ENCODE measurements at places on chromosomes 6 and 20.

GRCh38 chr6:3324262-3324942 lies 65.7 kb downstream of the PSMG4 start:
- DNase-seq = no peak

DNA sequence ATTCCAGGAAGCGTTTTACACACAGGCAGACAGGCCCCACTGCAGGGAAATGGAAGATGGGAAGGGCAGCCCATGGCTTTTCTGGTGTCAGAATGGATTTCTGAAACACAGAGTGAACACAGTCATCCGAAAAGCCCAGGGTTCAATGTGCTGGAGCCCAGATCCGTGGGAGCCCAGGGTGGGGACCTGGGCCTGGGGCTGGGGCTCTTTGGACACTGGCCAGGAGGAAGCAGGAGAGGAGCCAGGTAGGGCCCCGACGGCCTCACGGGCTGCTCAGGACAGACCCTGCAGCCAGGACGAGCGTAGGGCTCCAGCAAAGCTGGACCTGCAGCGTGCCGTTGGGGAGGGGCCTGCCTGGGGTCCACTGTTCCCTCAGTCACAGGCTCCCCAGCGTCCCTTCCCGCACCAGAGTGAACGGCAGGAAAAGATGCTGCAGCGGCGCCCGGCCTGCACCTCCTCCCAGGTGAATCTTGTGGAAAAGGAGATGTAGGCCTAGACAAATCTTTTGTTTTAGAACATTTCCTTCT lies 24.3 kb upstream of the LSM14B start:
- no peak for DNase-seq

GRCh38 chr6:29730575-29731126 lies 7.4 kb downstream of the HLA-F start:
- no peak for DNase-seq

DNA sequence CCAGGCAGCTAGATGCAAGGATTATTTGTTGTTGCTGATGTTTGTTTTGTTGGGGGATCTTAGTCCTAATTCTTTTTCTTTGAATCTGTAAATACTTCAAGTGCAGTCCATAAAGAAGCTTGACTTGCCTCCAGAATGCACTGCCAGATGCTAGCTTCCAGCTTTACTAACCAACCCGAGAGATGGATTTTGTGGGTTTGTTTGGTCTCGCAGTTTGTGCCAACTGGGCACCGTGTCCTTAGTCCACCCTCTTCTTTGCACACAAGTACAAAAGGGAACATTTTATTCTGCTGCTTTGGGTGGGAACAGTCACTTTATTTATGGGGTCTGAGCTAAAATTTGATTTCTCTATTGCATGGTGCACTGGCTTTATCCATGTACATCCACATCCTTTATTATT lies 212.0 kb downstream of the PLCB1 start:
- no peak for DNase-seq

DNA sequence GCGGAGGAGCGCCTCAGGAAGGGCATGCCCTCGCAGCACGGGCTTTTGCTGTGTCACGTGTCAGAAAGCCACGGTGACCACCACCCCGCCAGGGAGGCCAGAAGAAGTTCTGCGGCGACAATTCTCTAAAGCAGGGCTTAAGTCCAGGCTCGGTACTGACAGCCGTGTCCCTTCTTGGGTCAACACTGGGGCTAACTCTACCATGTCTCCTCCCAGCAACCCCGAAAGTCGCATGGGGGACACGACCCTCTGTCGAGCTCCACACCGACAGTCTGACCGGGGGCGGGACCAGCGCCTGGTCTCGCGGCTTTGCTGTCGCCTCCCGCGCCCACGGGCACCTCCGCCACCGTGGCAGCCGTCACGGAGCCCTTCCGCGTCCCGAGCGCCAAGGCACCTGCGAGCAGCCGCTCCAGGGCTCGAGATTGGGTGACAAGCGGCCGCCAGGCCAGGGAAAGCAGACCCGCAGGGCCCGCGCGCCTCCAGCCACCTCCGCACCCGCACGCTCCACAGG lies 534 bp downstream of the NANP start:
- peak; percentile 12 for DNase-seq
